NCI-H748 treated with DMSO at 0.1 percent for 48 hours (cell line): ENCODE measurements at places on chromosomes 1 and 21.

DNA sequence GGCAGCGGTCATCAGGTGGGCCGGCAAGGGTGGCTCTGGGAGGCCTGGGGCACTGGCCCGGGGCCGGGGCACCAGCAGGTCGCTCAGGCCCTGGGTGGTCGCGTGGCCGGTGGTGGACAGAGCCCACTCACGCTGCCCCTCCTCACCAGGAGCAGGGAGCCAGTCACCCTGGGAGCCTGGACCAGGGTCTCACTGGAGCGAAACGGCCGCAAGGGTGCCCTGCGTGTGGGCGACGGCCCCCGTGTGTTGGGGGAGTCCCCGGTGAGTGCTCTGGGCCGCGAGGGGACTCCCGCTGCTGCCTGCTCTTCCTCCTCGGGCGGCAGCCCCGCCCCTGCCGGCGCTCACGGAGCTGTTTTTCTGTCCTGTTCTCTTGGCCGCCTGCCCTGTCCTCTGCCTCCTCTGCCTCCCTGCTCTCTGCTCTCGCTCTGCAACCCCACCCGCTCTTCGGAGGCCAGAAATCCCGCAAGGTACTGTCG lies 23.5 kb downstream of the RNF223 start:
- no peak for DNase-seq

DNA sequence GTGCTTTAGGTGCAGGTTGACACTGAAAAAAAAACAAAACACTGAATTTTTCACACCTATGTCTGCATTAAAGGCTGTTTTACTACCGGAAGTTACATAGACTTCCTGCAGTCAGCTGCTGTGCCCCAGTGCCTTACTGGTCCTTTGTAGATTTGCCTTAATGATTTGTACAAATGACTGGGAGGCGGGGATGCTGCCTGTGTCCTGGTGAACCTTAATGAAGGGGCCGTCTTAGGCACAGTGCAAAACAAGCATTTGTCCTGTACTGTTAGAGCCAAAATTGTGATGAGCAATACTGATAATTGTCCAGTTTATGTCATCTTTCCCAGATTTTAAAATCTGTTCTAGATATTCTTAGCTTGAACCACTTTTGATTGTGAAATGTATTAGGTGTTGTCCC lies 90.9 kb upstream of the PGD start:
- DNase-seq = no peak

DNA sequence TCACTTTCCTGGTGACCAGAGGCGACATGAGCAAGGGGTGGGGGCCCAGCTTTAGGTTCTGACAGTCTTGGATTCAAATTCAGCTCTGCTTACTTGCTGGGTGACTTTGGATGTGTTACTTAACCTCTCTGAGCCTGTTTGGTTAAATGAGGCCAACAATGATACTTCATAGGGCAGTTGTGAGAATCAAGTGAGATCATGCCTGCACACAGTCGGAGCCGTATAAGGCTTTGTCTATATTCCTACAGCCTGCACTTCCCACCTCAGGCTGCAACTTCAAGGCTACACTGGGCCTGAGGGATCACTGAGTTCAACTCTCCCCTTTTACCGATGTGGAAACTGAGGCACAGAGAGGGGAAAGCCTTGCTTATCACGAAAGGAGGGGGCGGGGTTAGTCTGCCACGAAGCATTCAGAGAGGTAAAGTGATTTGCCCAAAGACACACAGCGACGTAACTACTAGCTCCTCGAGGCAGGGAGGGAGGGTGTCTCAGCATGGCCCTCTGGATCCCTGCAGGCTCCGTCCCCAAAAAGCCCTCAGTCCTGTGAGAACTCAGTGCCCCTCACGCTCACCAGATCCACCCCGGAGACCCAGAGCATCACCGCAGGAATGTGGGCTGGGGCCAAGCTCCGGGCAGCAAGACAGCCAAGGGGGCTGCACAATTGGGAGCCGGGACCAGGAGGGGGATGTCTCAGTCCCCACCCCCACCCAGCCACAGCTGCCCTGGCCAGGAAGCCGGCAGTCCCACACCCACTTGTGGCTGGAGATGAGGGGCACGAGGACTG lies 25.0 kb downstream of the SDC3 start:
- no peak for DNase-seq

DNA sequence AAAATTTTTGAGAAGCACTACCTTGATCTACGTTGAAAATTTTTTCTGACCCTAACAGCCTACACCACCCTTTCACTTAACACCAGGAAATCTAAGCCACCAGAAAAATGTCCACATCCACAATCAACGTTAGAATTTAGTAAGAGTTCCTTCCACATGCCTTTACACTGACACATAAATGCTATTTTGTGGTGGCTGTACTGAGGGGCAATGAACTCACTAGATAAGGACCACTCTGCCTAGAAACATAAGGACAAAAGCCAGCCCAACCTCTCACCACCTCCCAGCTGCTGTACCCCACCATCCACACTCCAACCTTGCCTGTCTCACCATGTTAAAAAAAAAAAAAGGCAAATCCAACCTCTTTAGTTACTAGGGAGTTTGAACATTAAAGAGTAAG lies 29.8 kb downstream of the PARP1 start:
- no peak for DNase-seq

DNA sequence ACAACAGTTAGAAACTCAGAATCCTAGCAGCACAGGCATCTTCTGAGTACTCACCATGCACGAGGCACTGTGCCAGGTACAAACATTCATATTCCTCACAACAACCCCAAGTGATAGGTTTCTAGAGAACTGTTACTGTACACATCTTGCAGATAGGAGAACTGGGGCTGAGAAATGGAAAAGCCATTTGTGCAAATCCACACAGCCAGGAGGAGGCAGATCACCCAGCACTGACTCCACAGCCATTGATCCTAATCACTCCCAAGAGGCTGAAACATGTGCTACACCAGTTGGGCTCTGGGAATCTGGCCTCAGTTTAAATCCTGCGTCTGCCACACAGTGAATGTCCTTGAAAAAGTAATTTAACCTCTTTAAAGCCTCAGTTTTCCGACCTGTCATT lies 151.0 kb downstream of the ST6GALNAC5 start:
- no peak for DNase-seq

GRCh38 chr1:64171246-64171645 lies 32.2 kb upstream of the UBE2U start:
- DNase-seq = no peak

- DNase-seq = no peak
Observed at GRCh38 chr1:209291715-209292114, 291.8 kb upstream of the CAMK1G start.

DNA sequence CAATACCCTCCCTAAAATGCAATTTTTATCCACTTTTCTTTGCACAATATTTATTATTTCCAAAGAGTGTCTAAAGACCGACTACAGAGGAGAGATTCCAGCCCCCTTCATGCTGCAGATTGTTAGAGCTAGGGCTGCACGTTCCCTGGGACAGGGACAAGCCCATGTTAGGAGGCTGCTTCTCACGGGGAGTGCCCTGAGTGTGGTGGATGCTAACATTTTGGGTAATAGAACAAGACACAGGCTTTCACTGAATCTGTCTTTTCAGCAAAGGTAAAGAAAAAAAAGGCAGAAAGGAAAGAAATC lies 125.4 kb downstream of the RIPK4 start:
- no peak for DNase-seq

GRCh38 chr1:203531063-203531462 lies 37.1 kb downstream of the OPTC start:
- no peak for DNase-seq

DNA sequence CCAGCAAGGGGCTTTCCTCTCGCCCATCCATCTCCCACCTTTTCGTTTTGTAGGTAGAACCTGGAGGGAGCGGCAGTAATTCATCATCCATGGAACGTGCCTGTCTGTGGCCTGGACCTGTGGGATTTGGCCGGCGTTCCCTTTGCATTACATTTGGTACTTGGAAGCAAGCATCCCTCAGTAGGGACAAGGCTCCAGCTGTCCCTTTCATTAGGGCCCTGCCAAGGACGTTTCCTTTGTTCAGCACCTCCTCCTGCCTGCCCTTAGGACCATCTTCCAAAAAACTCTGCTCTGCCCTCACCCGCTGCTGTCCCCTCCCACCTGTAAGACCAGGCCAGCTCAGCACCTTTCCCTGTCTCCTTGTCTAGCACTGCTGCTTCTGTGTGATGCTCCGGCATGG lies 62.1 kb downstream of the RYR2 start:
- no peak for DNase-seq

GRCh38 chr1:173733912-173734311 lies 19.1 kb downstream of the KLHL20 start:
- no peak for DNase-seq

GRCh38 chr1:156009404-156009803 lies 11.3 kb downstream of the SSR2 start:
- no peak for DNase-seq

DNA sequence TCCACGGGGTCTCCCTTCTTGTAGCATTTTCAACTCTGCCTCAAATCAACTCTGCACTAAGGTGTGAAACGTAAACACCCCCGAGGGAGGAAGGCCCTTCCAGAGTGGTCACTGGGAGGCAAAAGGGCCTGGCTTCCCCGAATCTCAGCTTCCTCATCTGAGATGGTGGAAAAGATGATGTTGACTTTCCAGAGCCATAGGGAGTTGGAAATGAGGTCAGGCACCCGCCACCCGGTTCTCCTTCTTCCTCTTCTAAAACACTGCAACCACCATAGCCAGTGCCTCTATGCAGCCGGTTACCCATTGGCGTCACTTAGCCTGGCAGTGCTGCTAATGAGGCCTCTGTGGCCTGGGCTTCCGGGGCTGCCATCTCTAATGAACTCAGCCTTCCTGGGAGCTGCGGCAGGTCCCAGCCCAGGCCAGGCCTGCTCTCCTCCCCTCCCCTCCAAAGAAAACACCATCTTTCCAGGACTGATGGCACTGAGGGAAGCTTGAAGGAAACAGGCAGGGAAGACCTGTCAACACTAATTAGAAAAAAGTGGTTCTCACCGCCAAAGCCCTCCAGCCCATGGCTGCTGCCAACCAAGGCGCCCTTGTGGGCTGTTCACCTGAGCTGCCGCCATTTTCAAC lies 175.0 kb downstream of the KAZN start:
- no peak for DNase-seq

- no peak for DNase-seq
Observed at GRCh38 chr21:42409366-42409765, 5.7 kb downstream of the UBASH3A start.

DNA sequence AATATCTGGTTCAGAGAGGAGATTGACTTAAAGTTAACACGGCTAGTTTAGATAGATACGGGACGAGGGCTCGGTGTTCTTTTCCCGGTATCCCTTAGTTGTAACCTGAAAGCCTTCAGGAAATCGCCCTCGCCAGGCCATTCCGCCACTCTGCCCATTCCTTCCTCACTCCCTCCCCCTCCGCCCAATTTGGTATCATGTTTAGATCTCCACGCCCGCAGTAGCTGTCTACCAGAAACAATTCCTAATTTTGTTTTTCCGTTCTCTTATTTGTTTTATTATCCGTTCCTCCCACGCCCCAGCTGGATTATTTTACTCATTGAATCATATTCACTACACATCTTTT lies 685 bp upstream of the VAMP4 start:
- DNase-seq = peak; percentile 53

DNA sequence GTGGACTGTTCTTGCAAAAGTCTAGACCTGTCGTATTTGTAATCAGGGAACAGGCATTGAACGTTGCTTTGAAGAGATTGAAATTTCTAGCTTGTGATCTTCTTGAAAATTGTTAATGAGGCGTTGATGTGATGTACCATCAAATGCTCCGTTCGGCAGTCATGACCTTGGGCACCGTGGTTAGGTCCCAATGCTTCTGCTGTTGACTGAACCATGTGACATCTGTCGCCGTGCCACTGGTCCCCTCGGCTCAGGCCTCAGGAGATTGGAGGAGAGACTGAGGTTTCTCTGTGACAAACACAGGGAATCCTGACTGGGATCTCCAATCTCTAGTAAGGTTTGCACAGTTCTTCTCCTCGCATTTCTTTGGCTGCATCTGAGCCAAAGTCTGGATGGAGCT lies 18.1 kb upstream of the KCNAB2 start:
- DNase-seq = no peak

DNA sequence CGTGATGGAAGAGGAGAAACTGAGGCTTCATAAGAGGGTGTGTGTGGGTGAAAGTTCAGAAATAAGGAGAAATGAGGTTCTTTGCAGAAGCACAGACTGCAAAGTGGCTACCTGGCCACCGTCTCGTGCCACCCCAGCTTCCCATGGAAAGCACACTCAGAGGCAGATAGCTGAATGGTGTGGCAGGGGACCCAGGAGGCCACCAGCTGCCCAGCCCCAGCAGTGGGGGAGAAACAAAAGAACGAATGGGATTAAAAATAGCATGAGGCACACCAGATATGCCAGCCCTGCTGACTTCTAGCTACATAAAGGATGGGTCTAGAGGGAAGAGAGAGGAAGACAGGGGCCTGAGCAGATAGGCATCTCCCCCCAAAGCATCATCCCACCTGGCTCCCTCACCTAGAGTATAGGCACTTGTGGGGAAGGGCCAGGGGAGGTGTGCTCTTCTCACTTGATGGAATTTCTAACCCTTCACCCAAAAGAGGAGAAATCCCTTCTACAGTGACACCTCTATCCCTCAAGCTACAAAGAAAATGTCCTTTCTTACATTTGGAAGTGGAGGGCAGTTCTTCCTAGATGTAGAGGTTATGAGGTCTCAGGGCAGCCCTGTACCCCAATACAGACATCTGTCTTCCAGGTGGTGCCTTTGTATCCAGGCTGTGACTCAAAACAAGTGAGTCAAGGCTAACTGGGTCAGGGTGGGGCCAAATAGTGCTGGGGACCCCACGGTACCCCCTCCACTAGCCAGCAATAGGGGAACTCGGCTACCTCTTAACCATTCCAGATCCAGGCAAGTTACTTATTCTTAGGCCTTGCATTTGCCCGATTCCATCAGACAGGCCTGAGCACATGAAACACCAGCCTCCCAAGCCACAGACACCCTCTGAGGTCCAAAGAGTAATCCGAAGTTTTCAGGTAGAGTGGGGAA lies 3.5 kb downstream of the HDGF start:
- DNase-seq = no peak

DNA sequence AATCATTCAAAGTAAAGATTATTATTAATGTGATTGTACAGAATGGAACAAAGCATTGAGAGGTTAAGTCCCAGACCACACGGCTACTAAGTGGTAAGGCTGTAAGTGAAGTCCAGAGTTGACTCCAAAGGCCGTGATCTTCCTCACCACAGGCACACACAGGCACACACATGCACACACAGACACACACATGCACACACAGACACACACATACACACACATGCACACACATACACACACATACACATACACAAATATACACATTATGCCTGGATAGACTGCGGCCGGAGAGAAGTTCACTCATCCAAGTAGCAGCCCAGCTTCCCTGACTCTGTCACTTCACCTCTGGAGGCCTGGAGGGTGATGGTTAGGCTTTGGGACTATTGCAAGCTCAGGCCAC lies 121.9 kb downstream of the HLX start:
- no peak for DNase-seq

DNA sequence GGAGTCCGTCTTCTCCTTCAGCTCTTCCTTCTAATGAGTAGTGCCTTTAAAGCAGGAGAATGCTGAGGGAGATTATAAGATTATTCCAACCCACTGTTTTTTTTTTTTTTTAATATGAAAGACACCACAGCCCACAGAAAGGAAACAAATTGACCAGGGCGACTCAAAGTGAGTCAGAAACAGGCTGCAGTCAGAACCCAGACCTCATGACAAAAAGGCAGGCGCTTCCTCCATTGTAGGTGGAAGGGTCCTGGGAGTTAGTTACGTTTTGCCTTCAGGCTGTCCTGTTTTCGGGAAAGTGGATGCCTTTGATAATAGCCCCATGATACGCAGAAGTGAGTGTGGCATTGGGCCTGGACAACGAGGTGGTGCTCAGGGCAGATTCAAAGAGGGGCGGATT lies 21.0 kb downstream of the PLXNA2 start:
- no peak for DNase-seq
